Bronchial smooth muscle cell (primary cell): ENCODE measurements at places on chromosomes 2 and 18. TPM values are rescaled to one million over a fixed set of nuclear protein-coding genes. Genes with fewer than 3 reads are reported as not detected.

Gene TNFAIP6
- 37.2 and 86.0 TPM in 2 replicates for total RNA-seq

Gene ADNP2
- 7.4 and 10.6 TPM in 2 replicates for total RNA-seq

Gene RAB1A
- total RNA-seq, result 65.4 and 85.0 TPM in 2 replicates

Gene ASNSD1
- total RNA-seq, result 47.9 and 51.1 TPM in 2 replicates

Gene PER2
- total RNA-seq, result 2.0 and 3.7 TPM in 2 replicates

Gene GKN2
- total RNA-seq, result not detected in 2 replicates

Gene RAX
- total RNA-seq, result not detected in 2 replicates

Gene TDRD15
- total RNA-seq, result not detected in 2 replicates

Gene GRHL1
- total RNA-seq, result 0.16 and 0.52 TPM in 2 replicates

Gene CCDC141
- total RNA-seq, result 0.32 TPM in 1 of 2 replicates, not detected in the other

Gene EFEMP1
- total RNA-seq, result 267 and 520 TPM in 2 replicates

Gene NPPC
- total RNA-seq, result 0.16 TPM in 1 of 2 replicates, not detected in the other

Gene LOXHD1
- total RNA-seq, result not detected in 2 replicates

Gene FIGN
- total RNA-seq, result 0.63 and 1.6 TPM in 2 replicates

Gene RAB17
- 0.17 and 0.47 TPM in 2 replicates for total RNA-seq

Gene VIT
- 1.3 and 10.0 TPM in 2 replicates for total RNA-seq

Gene LRRC30
- not detected in 2 replicates for total RNA-seq

Gene TMEM37
- 0.32 and 0.60 TPM in 2 replicates for total RNA-seq

Gene AQP12A
- total RNA-seq, result not detected in 2 replicates

Gene NAB1
- total RNA-seq, result 35.3 and 49.8 TPM in 2 replicates

Gene CD207
- total RNA-seq, result 0.09 TPM in 1 of 2 replicates, not detected in the other

Gene ANKRD30BL
- not detected in 2 replicates for total RNA-seq

Gene ABCG5
- not detected in 2 replicates for total RNA-seq

Gene PLCD4
- 6.1 and 7.6 TPM in 2 replicates for total RNA-seq

Gene CYP27C1
- under 0.01 TPM in 1 of 2 replicates, not detected in the other for total RNA-seq

Gene GPD2
- 34.0 and 44.8 TPM in 2 replicates for total RNA-seq

Gene CDH19
- total RNA-seq, result under 0.01 TPM in 1 of 2 replicates, not detected in the other

Gene PSMD1
- total RNA-seq, result 119 and 141 TPM in 2 replicates

Gene MC4R
- total RNA-seq, result not detected in 2 replicates

Gene MTIF2
- 40.6 and 52.8 TPM in 2 replicates for total RNA-seq

Gene DLX1
- 1.4 TPM in 2 replicates for total RNA-seq

Gene CCDC148
- 0.60 and 0.63 TPM in 2 replicates for total RNA-seq

Gene DTNA
- total RNA-seq, result 12.6 and 19.1 TPM in 2 replicates

Gene ARHGEF4
- 2.2 and 5.2 TPM in 2 replicates for total RNA-seq

Gene FAM237A
- total RNA-seq, result not detected in 2 replicates

Gene TTN
- under 0.01 and 0.47 TPM in 2 replicates for total RNA-seq

Gene SLC23A3
- 0.63 and 2.5 TPM in 2 replicates for total RNA-seq

Gene DQX1
- 0.16 TPM in 1 of 2 replicates, not detected in the other for total RNA-seq

Gene IL36RN
- total RNA-seq, result not detected in 2 replicates

Gene AFG3L2
- 32.7 and 40.4 TPM in 2 replicates for total RNA-seq

Gene DYNAP
- total RNA-seq, result not detected in 2 replicates

Gene ATP6V1C2
- not detected in 2 replicates for total RNA-seq

Gene OTX1
- total RNA-seq, result under 0.01 and 0.32 TPM in 2 replicates

Gene YES1
- total RNA-seq, result 36.7 and 74.1 TPM in 2 replicates

Gene CHAC2
- 0.09 and 0.79 TPM in 2 replicates for total RNA-seq

Gene SLC5A7
- not detected in 2 replicates for total RNA-seq

Gene DGUOK
- 21.6 and 35.6 TPM in 2 replicates for total RNA-seq

Gene SELENOI
- total RNA-seq, result 7.3 and 11.0 TPM in 2 replicates

Gene WNT6
- not detected in 2 replicates for total RNA-seq

Gene GAREM2
- 0.26 and 0.47 TPM in 2 replicates for total RNA-seq

Gene MAB21L4
- total RNA-seq, result not detected in 2 replicates

Gene SIX3
- not detected in 2 replicates for total RNA-seq

Gene MATN3
- total RNA-seq, result 0.77 and 1.6 TPM in 2 replicates

Gene FLACC1
- total RNA-seq, result 0.43 and 1.3 TPM in 2 replicates

Gene ARL5A
- 27.7 and 33.9 TPM in 2 replicates for total RNA-seq

Gene ST6GAL2
- not detected in 2 replicates for total RNA-seq
